ENCODE measurements at places on chromosomes 2 and 18. TPM values are rescaled to one million over a fixed set of nuclear protein-coding genes. Genes with fewer than 3 reads are reported as not detected.

The MSGN1 gene
- total RNA-seq, result not detected

The COL5A2 gene
- total RNA-seq, result 0.08 TPM

DNA sequence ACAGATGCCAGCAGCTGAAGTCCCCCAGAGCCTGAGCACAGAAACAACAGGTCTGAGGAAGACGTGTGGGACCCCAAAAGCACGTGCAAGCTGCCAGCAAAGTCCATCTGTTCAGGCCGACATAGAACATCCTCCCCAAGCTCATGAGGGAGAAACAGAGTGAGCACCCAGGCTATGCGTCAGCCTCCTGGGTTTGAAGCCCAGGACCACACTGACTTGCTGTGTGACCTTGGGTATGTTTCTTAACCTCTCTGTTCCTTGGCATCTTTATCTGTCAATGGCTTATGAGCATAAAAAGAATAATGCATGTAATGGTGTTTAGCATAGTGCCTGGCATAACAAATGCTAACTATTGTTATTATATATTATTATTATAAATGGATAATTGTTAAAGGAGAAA is 40.3 kb downstream of the COL4A4 start:
- H3K4me1 ChIP-seq, result no peaks in the 10 kb centered on the region
- no peak for DNase-seq
- no peak overlapping the region for H3K27ac ChIP-seq
- H3K4me3 ChIP-seq, result no peak overlapping the region
- peaks cover 5% of the 10 kb centered on the region for H3K27me3 ChIP-seq

GRCh38 chr2:129160879-129161278 is 818.6 kb upstream of the RAB6C start:
- peaks cover 2% of the 10 kb centered on the region for H3K27me3 ChIP-seq
- H3K27ac ChIP-seq, result no peak overlapping the region

The GPR17 gene
- total RNA-seq, result not detected
